ENCODE measurements at places on chromosomes 3 and 15.
A peak's percentile ranks its signal among the peaks of the same experiment; 100 is the strongest.

GRCh38 chr15:70376929-70377691, 279.4 kb upstream of the TLE3 start:
- DNase-seq = no peak

DNA sequence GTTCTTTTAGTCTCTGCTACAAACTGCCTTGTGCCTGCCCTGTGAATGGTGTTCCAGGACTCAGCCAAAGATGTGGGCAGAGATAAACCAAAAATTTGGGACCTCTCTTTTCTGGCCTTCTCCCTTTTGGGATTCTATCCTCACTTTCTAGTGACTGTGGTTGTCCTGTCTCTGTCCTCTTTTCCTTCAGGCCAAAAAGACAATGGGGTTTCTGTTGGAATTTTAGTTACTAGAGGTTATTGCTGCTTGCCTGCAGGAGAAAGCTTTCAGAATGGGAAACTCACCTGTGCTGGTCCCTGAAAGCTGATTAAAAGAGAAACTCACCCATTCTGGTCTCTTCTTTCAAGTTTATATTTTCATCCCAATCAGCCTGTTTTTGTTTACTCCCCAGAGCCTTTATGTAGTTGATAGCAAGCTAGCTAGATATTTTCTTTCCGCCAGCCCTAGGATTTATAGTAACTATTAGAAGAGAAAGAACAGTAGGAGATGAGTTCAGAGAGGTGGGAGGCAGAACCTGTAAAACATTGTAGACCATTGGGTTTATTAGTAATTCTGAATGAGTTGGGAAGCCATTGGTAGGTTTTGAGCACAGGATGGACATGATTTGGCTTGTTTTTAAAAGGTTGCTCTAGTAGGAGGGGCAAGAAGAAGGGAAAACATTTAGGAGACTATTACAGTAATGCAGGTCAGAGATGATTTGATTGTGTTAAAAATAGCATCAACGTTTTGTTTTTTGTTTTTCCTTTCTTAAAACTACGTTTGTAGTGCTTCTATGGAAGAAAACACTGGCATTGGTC, 138.9 kb downstream of the TCF12 start:
- no peak for DNase-seq

GRCh38 chr3:131491775-131492174, 11.0 kb downstream of the MRPL3 start:
- no peak for DNase-seq

DNA sequence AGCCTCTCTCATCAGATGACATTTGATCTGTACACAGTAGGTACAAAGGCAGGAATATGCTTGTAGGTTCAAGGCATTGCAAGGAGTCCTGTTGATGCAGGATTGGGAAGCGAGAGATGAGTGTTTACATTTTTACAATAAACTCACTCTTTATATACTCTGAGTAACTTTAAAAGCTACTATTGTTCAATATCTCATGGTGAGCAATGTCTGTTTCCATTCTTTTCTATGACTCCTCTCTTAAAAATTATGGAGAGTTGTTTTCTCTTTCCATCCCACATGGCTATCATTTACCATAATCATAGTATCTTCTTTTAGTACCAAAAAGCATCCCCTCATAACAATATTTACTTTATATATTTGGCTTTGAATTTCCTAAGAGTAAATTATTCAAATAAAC, 314.0 kb upstream of the CDIN1 start:
- no peak for DNase-seq

DNA sequence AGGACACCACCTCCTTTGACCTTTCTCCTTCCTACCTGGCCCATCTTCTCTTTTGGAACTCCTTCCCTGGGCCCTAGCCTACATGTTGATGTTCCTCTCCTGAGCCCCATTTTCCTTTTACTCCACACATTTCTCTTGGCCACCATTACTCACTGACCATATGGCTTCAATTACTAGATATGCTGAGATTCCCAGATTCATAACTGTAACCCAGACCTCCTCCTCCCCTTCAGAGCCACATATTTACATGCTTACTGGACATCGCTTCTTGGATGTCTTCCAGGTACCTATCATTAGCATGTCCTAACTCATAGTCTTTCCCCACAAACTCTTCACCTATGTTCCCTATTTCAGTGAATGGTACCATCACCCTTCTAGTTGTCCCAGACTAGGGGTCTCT, 24.4 kb upstream of the TRIM59 start:
- DNase-seq = no peak

- DNase-seq = peak; percentile 50
Observed at GRCh38 chr3:53159156-53160060, 1.6 kb upstream of the PRKCD start.

DNA sequence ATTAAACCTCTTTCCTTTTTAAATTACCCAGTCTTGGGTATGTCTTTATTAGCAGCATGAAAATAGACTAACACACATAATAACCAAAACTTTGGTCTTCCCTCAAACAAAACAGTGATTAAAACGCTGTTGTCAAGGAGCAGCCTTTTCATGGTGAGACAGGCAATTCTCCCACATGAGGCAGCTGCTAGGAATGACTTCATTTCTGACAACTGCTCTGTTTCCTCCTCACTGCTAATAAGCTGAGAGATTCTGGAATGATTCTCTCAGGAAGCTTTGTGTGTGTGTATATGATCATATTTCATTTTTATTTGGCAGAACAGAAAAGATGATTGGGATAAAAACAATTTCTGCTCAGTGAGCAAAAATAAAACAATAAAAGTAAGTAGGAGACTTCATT, 580.6 kb upstream of the ADAMTS9 start:
- DNase-seq = no peak

- DNase-seq = no peak
Observed at GRCh38 chr3:24222165-24222805, 272.4 kb downstream of the THRB start.

DNA sequence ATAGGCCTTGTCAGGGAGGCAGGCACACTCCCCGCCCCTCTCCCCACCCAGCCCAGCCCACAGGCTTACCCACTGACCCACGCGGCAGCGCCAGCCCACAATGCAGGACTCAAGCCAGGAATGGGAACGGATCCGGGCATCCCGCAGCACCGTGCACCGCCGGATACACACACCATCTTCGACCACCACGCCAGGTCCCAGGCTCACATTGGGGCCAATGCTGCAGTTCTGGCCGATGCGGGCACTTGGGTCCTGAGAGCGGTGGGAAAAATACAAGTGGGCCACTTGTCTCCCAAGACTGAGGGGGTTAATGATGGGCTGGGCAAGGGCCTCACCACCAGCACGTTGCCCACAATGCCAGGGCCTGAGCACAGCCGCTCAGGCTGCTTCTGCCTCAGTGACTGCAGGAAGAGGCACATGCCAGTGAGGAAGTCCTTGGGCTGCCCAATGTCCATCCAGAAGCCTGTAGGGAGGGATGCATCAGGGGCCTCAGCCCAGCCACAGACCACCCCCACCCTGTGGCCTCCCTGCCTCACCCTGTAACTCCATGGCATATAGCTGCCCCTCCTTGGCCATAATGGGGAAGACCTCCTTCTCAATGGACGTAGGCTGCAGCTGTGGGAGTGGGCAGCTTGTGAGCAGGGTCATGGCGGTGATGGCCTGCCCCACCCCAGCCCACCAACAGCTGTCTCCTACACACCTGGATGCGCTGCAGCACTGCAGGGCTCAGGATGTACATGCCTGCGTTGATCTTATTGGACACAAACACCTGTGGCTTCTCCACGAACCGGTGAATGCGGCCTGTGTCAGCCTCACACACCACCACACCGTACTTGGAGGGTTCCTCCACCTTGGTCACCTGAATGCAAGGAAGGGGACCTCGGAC, 1.6 kb downstream of the GMPPB start:
- no peak for DNase-seq

DNA sequence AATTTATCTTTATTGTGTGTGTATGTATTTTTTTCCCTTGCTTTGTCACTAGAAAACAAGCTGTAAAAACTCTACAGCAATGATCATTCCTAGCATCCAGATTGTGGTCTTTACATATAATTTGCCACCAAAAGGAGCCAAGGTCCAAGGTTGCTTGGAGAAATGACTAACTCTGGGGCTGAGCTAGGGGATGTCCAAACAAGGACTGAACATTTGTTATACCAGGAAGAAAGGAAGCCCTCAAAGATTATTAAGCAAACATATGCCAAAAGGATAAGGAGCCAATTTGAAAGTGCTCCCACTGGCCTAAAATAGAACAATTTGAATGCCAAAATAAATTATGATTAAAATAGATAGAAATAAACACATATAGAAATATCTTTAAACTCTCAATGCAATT, 293.3 kb downstream of the ZIC1 start:
- no peak for DNase-seq

- DNase-seq = no peak
Observed at GRCh38 chr3:5918626-5919025, 731.1 kb downstream of the EDEM1 start.

DNA sequence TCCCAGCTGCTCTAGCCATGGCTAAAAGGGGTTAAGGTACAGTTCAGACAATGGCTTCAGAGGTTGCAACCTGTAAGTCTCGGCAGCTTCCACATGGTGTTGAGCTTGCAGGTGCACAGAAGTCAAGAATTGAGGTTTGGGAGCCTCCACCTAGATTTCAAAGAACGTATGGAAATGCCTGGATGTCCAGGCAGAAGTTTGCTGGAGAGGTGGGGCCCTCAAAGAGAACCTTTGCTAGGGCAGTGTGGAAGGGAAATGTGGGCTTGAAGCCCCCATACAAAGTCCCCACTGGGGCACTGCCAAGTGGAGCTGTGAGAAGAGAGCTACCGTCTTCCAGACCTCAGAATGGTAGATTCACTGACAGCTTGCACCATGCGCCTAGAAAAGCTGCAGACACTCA, 73.7 kb downstream of the STT3B start:
- no peak for DNase-seq

- no peak for DNase-seq
Observed at GRCh38 chr15:67413770-67414390, 107.1 kb upstream of the C15orf61 start.

- no peak for DNase-seq
Observed at GRCh38 chr3:44098656-44099415, 142.8 kb upstream of the TOPAZ1 start.

DNA sequence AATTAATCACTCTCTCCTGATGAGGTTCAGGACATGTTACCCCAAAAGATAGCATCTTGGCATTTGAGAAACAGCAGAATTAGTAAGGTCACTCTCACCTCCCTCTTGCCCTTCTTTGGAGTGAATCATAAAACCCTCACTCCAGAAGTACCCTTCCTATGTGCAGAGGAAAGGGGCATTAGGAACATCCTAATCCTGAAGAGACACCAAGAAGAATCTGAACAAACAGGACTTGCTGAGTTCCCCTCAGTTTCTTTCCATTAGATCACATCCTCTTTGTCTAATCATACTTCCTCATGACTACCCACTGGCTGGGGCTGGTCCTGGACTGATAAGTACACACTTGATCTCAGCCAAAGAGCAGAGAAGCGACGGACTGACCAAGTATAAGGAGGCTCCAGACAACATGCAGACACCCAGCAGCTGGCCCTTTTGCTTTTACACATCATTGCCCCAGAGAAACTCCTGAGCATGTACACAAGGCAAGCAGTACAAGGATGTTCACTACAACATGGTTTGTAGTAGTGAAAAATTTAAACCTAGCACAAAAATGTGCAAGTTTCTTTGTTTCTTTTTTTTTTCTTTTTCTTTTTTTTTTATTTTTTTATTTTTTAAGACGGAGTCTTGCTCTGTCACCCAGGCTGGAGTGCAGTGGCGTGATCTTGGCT, 15.0 kb upstream of the TM6SF1 start:
- no peak for DNase-seq

- DNase-seq = peak; percentile 52
Observed at GRCh38 chr3:177833332-177833731, 636.0 kb upstream of the TBL1XR1 start.

DNA sequence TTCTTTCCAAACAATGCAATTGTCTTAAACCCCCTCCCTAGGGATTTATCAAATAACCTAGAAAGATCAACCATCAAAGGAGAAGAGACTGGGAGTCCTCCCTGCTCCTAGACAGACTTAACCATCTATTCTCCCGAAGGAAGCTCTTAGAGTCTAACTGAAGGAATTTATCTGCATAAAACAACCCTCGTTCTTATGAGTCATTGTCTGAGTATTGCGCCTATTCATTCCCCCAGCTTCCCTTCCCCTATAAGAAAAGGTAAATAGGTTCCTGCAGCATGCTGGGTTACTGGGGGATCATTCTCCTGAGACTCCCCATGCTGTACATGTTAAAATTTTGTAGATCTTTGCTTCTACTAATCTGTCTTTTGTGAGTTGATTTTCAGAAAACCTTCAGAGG, 412.7 kb downstream of the OCA2 start:
- no peak for DNase-seq

- no peak for DNase-seq
Observed at GRCh38 chr3:148865049-148865448, at the start of gene CPA3. TSS of gene CPA3 (plus strand) at chr3:148865296. CDS start at chr3:148865308, 12 bp downstream.

GRCh38 chr3:128590948-128591347, 59.7 kb downstream of the RPN1 start:
- DNase-seq = no peak

GRCh38 chr3:113225286-113225685, 13.9 kb downstream of the BOC start:
- no peak for DNase-seq

DNA sequence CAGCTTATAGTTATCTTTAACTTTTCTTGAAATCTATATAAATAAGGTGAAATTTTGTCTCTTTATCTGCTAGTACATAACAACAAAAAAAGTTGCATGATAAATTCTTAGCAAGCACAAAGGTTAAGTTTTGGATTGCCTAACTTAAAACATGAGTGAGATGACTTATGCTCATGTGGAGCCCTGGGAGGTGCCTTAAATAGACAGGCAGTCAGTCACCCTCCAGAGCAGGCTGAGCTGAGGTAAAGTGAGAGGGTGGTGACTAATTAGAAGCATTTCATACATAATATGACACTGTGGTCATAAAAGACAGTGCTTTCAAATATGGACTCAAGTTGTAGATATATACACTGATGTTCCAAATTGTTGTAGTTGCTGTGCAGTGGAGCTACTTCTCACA, 14.6 kb upstream of the MME start:
- no peak for DNase-seq

GRCh38 chr3:113531826-113532697, at the start of gene SIDT1:
TSS of gene SIDT1 (plus strand) at chr3:113532555. CDS start at chr3:113533022, 467 bp downstream.
- peak; percentile 7 for DNase-seq

DNA sequence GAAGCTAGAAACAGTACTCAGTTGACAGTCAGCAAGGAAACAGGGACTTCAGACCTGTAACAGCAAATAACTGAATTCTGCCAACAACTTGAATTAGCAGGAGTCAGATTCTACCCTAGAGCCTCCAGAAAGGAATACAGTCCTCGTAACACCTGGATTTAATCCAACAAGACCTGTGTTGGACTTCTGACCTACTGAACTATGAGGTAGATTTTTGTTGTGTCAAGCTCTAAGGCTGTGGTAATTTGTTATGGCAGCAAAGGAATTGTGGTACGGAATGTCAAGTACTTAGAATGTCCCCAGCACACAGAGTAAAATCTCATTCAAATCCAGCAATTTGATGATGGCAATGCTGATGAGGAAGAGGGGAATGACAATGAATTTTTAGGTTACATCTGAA, 234.1 kb downstream of the LRRN1 start:
- DNase-seq = no peak

DNA sequence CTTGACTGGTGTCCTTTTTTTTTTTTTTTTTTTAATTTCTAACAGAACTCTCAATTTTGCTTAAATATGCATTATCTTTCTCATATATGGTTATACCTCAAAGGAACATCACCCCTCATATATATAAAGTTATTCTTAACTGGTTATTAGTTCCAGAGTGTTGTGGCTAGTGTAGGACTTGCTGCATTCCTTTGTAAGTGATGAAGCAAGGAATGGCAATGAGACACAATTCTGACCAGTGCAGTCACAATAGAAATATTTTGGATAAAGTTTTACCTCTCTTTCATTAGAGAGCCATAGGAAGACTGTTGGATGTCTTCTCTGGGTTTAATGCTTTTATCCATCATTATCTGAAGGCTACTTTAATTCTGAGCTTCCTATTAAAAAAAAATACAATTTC, 75.5 kb upstream of the CBLB start:
- DNase-seq = no peak

All from NCI-H526 treated with DMSO at 0.1 percent for 48 hours (cell line).